NB4 (cell line): ENCODE measurements at places on chromosomes 5 and 9.

- no peak for DNase-seq
Observed at GRCh38 chr9:135035781-135036760, 51.4 kb upstream of the OLFM1 start.

DNA sequence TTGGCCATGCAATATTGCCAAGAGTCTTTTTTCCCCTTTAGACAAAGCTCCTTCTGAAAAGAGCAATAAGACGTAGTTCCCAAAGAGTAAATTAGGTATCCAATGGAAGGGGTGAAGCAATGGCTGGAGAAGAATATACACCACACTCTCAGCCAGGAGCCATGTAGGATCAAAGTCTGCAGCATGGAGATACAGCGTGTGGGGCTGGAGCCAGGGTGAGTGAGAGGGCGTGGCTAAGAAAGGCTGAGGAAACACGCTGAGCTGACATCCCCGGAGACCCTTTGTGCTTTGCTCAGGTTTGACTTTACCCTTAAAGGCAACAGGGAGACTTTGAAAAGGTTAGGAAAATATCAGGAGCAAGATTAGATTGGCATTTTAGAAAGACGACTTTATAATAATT lies 87.1 kb upstream of the ELL2 start:
- DNase-seq = peak; percentile 12

DNA sequence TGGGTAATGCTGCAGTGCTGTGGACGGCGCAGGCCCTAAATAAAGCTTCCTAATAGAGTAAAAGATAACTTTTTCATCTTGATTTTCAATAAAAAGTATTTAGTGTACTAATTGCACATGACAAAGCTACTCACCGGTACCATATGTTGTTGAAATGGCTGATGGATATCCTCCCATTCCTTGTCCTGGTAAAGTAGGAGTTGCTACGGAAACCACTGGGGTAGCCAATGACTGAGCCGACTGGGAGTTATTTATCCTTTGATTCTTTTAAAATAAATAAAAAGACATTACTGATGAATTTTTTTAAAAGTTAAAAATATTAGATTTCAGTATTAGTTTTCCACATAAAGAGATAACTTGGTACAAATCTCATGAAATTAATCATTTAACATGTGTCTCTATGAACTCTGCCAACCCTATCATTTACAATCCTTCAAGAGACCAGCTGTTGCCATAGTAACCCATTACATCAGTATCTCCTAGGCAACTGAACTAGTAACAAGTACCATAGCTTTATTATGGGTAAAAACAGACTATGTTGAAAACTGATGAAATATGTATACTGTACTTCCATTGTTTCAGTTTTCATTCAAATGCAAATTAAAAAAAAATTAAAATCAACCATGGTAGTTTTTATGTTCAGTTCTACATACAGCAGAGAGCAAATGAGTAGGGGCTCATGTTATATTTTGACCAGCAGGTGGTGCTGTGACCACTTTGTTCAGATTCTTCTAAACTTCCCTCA lies 153.7 kb downstream of the MEF2C start:
- DNase-seq = peak; percentile 68

- no peak for DNase-seq
Observed at GRCh38 chr5:90099099-90099498, 310.5 kb downstream of the CETN3 start.

DNA sequence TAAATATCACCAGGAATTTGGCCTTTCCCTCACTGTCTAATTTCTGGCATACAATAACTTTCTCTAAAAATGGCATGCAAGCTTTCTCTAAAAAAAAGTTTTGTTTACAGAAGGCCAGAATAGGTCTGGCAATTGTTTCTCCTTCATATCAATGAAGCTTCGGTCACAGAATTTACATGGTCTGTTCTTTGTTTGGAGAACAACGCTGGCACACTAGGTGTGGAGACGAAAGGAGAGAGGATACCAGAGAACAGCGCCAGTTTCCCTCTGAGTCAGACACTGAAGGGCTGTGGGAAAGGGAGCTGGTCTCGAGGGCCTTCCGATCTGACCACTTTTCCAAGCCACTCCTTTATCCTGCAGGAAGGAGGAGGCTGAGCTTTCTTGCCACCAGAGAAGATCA lies 60.1 kb upstream of the ITGA1 start:
- DNase-seq = no peak

- no peak for DNase-seq
Observed at GRCh38 chr5:168600409-168600808, 21.2 kb upstream of the PANK3 start.

GRCh38 chr5:73136055-73136562 lies 15.7 kb downstream of the TMEM171 start:
- DNase-seq = no peak

GRCh38 chr9:136572003-136572827 lies 26.4 kb upstream of the NOTCH1 start:
- DNase-seq = no peak

- DNase-seq = no peak
Observed at GRCh38 chr9:8857068-8857925, 1057.7 kb upstream of the DMAC1 start.

DNA sequence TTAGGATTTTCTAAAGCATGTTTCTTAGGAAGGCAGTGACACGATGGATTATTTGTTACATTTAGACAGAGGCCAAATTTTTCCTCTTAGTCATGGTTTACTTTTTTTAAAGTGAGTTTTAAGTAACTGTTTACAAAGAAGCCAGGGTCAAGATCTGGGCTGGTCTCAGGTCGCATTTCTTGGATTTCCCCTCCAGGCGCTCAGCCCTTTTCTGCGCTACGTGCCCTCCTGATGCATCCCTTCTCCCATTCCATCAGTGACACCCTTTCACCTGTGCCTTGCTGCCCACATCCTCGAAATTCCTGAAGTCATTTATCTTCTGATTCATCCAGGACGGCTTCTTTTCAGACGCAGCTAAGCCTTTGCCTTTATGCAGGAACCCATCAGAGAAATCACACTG lies 330.3 kb downstream of the IRX1 start:
- no peak for DNase-seq

DNA sequence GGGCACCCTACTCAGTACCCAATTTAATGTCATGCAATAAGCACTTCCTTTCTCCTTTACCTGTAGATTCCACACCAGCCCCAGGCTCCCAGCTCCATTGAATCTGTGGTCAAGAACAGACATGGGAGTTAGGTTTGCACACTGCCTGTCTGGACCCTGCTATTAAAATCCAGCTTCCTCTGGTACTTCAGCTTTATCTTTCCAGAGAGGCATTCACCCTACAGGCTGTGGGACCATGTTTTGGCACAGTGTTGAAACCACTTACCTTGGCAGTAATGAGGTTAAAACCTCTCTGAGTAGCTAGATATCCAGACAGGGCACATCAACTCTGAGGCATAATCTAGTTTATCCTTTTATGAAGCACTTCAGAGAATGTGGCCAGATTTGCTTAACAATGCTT lies 191.5 kb upstream of the PCSK5 start:
- DNase-seq = no peak

GRCh38 chr5:159052401-159053011 lies 47.2 kb downstream of the EBF1 start:
- no peak for DNase-seq

DNA sequence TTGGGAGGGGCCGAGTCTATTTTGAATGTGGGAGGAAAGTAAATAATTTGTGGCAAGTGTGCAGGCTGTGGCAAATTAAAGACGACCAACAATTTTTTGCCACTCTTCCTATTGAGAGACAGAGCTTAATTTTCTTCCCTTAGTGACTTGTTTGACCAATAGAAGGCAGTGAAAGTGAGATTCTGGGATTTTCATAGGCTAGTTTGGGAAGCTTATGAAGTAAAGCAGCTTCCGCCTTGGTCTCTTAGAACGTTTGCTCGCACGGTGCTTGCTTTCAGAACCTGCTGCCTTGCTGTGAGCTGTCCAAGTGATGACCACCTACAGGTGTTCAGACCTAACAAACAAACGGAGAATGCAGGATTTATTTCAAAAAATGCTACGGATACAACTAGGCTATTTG lies 6.7 kb upstream of the OR1N2 start:
- DNase-seq = no peak

GRCh38 chr5:177546258-177546741 lies 8.1 kb downstream of the FAM193B start:
- peak; percentile 79 for DNase-seq

DNA sequence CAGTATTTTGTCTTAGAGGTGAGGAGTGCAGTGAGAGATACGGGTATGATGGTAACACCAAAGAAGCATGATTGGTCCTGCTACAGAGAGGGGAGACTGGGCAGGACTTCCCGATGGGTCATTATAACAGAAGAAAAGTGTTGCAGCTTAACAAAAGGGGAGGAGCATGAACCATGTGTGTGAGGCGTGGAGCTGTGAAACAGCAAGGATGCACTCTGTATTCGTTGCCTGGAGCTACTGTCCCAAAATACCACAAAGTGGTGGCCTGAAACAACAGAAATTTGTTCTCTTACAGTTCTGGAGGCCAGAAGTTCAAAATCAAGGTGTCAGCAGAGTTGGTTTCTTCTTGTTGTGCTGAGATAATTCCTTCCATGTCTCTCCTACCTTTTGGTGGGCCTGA lies 59.4 kb upstream of the GRHPR start:
- DNase-seq = no peak

- DNase-seq = no peak
Observed at GRCh38 chr9:114249424-114250234, 73.3 kb upstream of the ORM1 start.

DNA sequence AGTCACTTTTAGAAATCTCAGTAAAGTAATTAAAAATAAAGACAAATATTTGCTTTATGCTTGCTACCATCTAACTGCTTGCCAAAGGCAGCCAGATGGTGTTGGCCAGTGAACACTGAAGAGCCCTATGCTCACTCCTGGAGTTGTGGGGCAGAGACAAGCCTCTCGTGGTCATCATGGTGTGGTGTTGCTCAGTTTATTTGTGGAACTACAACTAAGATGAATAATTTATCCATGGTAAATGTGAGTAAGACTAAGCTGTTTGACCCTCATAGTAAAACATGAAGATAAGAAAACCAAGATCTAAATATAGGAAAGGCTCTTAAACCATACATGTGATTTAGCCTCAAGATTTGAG lies 100.7 kb downstream of the PDE8B start:
- DNase-seq = no peak

DNA sequence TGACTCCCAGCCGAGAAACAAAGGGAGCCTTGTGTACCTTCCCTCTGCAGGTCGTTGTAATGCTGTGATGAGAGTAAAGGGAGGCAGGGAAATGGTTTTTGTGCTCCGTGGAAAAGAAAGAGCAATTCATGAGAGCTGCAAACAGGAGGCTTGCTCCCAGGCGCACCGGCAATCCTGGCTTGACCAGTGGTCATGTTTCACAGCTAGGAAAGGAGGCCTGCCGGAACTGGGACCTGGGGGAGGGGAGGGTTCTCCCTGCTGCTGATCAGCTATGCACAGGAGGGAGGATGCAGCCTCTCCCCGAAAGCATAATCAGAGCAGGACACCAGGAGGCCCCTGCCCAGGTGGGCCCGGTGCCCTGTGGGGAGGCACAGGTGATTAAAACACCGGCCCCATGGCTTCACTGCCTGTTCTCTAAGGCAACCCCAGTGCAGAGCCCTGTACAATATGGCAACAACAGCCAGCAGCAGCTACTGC lies 131.3 kb downstream of the ZDHHC21 start:
- DNase-seq = no peak

DNA sequence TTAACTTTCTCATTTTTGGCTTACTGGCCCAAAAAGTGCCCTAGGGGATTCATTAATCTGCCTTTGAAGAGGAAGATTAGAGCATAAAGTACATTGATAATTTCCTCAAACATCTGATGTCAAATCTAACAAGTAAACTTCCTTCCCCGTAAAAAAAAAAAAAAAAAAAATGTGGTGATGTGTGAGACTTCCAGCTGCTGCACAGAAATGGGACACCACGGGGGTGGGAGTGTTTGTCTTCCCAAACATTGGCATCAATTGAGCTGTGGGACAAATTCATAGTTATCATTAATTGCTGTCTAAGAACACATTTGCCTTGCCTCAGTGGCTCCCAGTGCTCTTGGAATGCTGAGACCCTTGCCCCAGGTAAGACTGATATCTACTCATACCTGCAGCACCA lies 149.6 kb downstream of the ADAMTS12 start:
- DNase-seq = no peak
